ENCODE measurements at places on chromosomes 7 and 10. TPM values are rescaled to one million over a fixed set of nuclear protein-coding genes. Genes with fewer than 3 reads are reported as not detected.

DNA sequence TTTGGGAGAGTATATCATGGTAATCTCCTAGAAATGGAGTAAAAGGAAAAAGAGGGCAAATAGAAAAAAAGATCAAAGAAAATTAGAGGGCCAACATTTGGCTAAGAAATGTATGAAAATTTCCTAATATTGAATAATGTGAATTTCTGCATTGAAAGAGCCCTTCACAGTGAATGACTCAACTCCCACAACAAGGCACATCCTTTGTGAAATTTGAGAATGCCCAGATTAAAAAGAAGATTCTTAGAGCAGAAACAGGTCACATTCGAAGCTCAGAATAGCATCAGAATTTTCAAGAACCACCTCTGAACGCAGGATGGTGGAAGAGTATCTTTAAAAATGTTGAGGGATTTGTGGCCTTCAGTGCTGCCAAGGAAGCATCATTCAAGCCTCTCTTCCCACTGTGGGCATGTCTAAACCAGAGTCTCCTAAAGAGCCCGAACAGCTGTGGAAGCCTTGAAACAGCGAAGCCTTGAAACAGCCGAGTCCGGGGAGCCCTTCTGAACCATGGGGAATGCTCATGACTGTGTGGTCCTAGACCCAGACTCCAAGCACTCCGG, 43.6 kb downstream of the GUSB start:
- DNase-seq: no peak

GRCh38 chr10:124315591-124316270, 103.0 kb downstream of the OAT start:
- no peak for DNase-seq

- DNase-seq: no peak
Measured at GRCh38 chr7:48009257-48009656, 19.6 kb downstream of the SUN3 start.

DNA sequence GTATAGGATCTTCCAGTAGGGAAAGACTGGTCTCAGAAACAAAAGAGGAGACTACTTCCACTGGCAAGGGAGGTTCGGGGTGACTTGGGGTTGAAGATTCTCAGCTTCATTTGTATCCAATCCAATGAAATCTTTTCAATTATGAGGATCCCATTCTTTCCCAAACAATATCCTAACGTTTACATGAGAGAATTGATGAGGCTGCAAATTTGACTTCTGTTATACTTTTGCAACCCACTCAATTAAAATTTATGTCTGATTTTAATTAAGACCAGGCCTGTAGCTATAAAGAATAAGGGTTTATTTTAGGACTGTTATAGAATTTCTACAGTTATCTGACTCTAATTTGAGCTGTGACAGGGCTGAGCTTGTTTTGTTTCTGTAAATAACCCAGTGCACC, 251.5 kb downstream of the ANKRD7 start:
- DNase-seq: no peak

DNA sequence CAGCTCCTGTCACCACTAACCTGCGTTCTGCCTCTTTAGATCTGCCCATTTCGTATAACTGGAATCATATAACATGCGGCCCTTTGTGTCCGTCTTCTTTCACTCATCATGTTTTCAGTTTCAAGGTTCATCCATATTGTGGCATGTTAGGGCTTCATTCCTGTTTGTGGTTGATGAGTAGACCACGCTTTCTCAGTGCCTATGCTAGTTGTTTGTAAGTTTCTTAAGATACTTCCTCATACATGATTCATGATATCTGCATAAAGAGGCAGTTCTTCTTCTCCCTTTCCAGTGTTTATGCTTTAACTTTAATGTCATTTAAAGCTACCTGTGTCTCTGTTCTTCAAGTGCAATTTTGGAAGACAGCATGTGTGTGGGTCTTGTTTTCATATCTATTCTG, 79.5 kb upstream of the FAM20C start:
- no peak for DNase-seq

DNA sequence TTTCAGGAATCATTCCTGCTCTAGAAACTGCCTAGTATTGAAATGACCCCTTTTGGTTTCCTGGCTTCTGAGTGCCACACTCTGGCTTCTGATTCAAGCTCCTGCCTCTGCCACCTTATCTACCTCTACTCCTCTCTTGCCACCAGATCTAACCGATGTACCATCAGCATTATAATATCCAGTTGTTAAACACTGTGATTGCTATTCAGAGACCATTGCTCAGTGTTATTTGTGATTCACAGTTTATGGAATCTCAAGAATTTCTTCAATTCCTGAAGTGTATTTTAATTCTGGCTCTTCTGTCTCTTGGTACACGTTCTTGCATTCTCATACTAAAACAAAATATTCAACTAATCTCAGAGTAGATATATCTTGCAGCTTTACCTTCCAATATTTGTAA, 88.7 kb downstream of the DYNC1I1 start:
- no peak for DNase-seq

The XPNPEP1 gene
- 104 TPM for total RNA-seq

The ANXA8 gene
- not detected for total RNA-seq

The LEP gene
- 1.8 TPM for total RNA-seq

The SPDYE9 gene
- not detected for total RNA-seq

The PPP1R3A gene
- not detected for total RNA-seq

The CTAGE15 gene
- 2.0 TPM for total RNA-seq

All from body of pancreas (tissue), 4 donors.